Stimulated activated CD8-positive, alpha-beta memory T cell treated with anti-CD3 and anti-CD28 coated beads, Interleukin-12 subunit alpha, Interleukin-12 subunit beta, amount 100 ng/mL, for 4 hours (primary cell): ENCODE measurements at places on chromosomes 6 and 20.

GRCh38 chr20:9300080-9300479, 214.3 kb upstream of the LAMP5 start:
- no peak for DNase-seq

DNA sequence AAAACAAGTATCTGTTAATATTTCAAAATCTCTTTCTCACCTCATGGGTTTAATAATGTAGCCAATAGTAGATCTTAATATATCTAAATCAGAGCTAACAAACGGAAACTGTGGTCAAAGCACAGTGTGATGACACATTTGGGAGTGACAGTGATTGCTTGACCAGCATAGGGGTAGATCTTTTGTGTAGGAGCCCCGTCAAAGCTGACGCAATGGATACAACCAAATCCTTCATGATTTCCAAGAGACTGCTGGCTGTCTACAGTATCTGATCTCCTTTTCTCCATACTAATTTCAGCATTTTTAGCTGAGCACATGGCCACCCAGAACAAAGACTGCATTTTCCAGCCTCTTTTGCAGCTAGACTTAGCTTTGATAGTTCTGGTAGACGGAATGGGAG, 299.3 kb upstream of the ECI2 start:
- DNase-seq = no peak

DNA sequence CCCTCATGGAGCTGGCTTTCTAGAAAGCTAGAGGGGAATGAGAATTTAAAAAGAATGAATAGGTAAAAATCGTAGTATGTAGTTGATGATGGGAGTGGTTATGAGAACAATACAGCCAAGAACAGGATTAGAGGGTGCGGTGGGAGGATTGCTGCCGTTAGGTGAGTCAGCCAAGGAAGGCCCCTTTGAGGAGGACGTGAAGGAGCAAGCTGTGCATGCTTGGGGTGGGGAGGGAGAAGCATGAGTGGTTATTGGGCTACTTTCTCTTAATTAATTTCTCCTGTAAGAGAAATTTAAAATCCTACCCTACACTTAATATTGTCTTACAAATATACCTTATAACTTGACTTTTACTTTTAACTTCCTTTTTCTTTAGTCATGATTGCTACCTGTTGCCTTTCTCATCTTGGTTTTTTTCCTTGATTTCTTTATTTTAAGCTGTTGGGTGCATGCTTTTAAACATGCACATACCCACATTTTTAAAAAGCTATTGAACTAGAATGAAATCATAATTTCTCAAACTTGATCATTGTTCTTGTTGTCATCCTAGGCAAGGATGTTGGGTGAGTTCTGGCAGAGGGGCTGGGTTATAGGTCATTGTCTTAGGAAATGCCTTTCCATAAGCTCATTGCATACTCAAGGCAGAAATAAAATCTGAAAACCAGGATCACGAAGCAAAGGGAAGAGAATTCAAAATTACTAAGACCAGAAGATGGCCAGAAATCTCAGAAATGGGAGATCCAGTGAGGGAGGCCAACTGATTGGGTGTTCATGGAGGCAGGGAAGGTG, 114.5 kb downstream of the TCP11 start:
- no peak for DNase-seq

- DNase-seq = no peak
Measured at GRCh38 chr6:36844232-36845170, 5.3 kb upstream of the CPNE5 start.

- DNase-seq = no peak
Measured at GRCh38 chr6:143107440-143107839, 46.8 kb downstream of the AIG1 start.

DNA sequence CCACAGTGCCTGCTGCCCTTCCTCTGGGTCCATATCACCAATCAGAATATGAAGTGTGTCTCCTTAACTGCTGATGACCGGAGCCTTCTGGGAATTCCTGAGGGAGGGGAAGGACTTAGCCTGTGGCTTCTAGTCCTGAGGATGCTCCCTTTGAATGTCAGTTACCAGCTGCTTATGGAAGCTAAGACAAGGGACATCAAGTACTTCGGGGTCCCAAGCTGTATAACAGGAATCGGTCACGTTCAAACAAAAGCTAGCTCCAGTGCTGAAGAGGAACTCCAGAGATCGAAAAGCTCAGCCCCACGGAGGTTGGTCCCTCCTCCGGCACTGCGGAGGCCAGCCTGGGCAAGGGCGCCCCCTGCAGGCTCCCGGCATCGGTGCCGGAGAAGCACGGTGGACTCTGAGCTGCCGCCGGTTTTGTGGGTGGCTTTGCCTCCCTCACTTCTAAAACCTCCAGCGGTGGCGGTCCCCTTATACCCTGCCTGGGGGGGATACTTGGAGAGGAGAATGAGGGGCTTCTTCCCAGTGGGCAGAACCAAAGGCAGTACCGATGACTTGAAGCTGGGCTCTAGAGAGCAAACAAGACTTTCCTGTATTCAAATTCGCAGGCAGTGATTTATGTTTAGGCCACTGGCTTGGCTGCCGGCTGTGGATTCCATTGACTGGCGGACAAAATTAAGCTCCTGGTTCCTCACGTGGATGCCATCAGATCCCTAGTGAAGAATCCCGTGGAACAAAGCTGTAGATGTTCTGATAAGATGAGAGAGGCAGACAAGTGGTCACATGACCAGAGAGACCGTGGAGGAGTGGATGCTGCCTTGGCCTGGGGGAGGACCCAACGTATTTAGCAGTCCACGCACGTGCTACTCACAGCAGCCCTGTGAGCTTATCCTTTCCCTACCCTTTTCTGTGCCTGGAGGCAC, 16.2 kb upstream of the UBR2 start:
- DNase-seq = peak; percentile 75

- DNase-seq = no peak
Measured at GRCh38 chr6:38413102-38413800, 226.5 kb downstream of the BTBD9 start.
